ENCODE measurements at places on chromosomes 11 and 22.

DNA sequence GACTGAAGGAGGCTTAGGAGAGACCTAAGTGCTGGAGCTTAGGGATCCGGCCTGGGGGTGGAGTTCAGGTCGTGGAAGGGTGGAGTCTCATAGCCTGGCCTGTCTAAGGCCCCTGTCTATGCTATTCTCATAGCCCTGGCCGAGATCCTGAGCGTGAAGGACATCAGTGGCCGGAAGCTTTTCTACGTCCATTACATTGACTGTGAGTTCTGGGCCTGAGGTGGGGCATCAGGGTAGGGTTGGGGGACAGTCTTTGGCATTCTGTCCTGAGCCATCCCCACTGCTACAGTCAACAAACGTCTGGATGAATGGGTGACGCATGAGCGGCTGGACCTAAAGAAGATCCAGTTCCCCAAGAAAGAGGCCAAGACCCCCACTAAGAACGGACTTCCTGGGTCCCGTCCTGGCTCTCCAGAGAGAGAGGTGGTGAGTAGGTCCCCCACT is 603 bp downstream of the KAT5 start:
- DNase-seq: no peak

GRCh38 chr11:21944577-21944976 is 248.3 kb upstream of the ANO5 start:
- DNase-seq: no peak

DNA sequence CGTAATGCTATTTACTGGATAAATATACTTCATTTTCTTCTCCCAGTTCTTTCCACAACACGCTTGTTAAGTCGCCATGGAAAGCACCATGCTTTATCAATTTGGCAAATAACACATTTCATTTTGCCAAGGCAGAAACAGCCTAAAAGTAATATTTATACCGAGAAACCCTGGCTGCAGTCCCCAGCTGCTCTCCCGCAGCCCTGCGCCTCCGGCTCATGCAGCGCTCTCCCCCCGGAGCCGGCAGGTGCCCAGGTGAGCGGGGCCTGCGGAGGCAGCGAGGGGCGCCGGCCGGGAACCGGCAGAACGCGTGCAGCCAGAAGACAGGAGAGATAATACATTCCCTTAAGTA is 681 bp upstream of the ARHGEF12 start:
- peak; percentile 35 for DNase-seq

DNA sequence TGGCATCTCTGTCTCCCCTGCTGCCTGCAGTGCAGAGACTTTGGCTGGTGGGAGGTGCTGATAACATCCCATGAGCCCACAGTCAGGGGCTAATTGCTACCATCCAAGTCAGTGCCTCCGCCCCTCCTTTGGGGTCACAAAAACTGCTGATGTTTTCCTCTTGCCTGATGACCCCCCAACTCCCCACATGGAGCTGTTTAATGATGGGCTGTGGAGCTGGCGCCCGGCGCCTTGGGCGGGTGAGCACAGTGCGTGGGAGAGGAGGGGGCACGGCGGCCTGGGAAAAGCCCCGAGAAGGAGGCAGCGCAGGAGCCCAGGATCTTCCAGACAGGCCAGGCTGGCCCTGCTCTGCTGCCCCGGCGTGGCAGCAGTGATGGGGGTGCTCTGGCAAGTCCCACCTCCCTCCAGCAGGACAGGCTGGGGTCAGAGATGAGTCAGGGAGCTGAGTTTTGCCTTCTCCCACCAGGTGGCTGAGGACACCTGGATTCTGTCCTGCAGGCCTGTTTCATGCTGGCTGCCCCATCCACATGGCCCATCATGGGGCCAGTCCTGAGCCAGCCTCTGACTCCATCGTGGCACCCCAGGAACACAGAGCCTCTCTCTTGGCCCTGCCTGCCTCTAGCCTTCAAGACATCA is 43.8 kb downstream of the NECTIN1 start:
- no peak for DNase-seq

- peak; percentile 39 for DNase-seq
These were observed 22.1 kb upstream of the RRAS2 start for GRCh38 chr11:14380947-14381561.

- DNase-seq: peak; percentile 20
These were observed 28.9 kb downstream of the THOC5 start for GRCh38 chr22:29524442-29525191.

GRCh38 chr11:46281371-46281831 is 3.9 kb downstream of the CREB3L1 start:
- no peak for DNase-seq

GRCh38 chr11:133600786-133601185 is 68.5 kb upstream of the OPCML start:
- no peak for DNase-seq

- DNase-seq: no peak
These were observed 154.4 kb downstream of the SBF2 start for GRCh38 chr11:10139656-10140055.

GRCh38 chr22:31128156-31128555 is 5.4 kb downstream of the INPP5J start:
- DNase-seq: no peak

GRCh38 chr22:43740587-43741270 is 71.4 kb downstream of the EFCAB6 start:
- no peak for DNase-seq

DNA sequence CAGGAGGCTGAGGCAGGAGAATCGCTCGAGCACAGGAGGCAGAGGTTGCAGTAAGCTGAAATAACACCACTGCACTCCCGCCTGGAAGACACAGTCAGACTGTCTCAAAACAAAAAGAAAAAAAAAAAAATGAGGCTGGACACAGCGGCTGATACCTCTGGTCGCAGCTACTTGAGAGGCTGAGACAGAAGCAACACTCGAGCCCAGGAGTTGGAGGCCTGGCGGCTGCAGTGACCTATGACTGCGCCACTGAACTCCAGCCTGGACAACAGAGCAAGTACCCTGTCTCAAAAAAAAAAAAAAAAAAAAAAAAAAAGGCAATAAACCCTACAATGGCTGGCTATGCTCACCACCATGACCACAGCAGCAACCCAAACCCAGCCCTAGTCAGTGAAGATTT is 11.0 kb downstream of the NAP1L4 start:
- DNase-seq: no peak

- DNase-seq: no peak
These were observed 317.1 kb downstream of the NTM start for GRCh38 chr11:131687291-131688047.

- peak; percentile 67 for DNase-seq
These were observed 44.2 kb upstream of the TTLL12 start for GRCh38 chr22:43230971-43231723.

DNA sequence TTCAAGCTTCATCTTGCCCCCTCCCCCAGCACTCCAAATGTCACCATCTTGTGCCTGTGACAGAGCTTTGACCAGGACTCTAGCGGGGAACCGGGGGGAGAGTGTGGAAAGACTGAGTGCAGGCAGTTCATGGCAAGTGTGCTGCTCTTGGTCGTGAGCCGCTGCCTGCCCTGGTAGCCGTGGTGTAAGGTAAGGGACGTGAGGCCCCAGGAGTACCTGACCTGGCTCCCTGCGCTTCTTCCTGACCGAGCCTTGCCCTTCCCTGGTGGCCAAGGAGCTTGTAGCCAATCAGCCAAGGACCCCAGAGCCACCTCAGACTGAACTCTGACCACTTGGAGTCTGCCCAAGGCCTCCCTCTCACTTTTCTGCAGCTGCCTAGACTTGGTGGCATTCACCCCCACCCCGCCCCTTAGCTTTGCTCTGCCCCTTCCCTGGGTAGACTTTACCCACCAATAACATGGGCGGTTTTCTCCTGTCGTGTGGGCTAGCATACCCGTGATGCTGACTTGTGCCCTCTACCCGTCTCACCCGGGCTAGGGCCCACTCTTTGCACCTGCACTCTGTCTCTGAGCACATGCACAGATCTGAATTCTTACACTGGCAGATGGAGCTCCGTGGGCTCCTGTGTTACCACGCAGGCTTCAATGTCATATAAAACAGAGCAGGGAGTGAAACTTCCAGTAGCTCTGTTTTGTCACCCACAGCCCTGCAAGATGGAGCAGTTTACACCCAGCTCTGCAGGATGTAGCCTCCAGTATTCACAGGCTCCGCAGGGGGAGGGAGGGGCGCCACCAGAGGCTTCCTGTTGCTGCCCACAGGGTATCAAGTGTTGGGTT is 1.5 kb downstream of the DGKZ start:
- no peak for DNase-seq

- DNase-seq: no peak
These were observed 60.7 kb downstream of the LRRC32 start for GRCh38 chr11:76609736-76610370.

DNA sequence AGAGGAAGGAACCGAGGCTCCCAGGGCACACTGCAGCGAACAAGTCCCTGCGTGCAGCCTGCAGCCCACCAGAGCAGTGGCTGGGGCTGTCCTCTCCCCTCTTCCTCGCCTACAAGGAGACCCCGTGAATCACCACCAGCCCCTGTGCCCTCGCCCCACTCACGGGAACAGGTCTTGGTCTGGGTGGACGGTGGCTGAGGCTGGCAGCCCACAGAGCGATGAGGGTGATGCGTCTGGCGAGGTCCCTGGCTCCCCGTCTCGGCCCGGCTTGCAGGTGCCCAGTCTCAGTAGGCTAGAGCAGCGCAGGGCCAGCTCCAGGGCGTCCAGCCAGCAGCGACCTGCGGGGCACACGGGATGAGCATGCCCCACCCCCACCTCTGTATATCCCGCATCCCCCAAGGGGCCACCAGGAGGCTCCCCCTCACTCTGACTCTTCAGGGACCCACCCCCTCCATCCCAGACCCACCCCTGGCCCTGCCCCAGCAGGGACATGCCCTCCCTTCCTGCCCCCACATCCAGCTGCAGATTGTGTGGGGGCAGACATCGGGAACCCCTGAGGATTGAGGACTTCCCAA is 50.5 kb upstream of the CARS1 start:
- no peak for DNase-seq

GRCh38 chr11:67614730-67615714 is 8.3 kb downstream of the NDUFV1 start:
- peak; percentile 62 for DNase-seq

GRCh38 chr11:88414981-88415413 is 77.5 kb upstream of the CTSC start:
- no peak for DNase-seq

- DNase-seq: no peak
These were observed 61.4 kb upstream of the CHRM4 start for GRCh38 chr11:46452918-46453517.

- DNase-seq: no peak
These were observed 165.6 kb downstream of the SHANK2 start for GRCh38 chr11:71086687-71087258.

DNA sequence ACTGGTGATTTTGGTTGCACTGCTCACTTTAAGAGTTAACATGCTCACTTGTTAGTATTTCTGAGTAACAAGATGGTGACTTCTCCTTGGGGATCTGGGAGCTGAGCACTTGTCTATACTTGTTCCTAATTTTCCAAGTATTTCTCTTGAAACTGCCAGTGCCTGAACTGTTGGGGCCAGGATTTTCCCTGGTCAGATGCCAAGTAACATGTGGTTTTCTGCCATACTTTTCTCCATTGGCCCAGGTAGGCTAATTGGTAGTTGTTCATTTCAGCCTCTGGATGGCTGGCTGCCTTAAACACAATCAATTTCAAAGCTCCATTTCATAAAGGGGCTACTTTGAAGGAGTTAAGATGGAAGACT is 35.0 kb downstream of the RNF141 start:
- no peak for DNase-seq

DNA sequence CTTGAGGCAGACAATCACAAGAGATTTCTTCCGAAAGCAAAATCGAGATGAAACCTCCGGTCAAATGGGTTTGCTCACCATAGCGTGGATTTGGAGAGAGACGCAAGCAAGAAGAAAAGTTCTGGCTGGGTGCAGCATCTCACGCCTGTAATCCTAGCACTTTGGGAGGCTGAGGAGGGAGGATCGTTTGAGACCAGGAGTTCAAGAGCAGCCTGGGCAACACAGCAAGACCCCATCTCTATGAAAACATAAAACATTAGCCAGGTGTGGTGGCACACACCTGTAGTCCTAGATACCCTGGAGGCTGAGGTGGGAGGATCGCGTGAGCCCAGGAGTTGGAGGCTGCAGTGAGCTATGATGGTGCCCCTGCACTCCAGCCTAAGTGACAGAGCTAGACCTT is 24.4 kb downstream of the MN1 start:
- no peak for DNase-seq

DNA sequence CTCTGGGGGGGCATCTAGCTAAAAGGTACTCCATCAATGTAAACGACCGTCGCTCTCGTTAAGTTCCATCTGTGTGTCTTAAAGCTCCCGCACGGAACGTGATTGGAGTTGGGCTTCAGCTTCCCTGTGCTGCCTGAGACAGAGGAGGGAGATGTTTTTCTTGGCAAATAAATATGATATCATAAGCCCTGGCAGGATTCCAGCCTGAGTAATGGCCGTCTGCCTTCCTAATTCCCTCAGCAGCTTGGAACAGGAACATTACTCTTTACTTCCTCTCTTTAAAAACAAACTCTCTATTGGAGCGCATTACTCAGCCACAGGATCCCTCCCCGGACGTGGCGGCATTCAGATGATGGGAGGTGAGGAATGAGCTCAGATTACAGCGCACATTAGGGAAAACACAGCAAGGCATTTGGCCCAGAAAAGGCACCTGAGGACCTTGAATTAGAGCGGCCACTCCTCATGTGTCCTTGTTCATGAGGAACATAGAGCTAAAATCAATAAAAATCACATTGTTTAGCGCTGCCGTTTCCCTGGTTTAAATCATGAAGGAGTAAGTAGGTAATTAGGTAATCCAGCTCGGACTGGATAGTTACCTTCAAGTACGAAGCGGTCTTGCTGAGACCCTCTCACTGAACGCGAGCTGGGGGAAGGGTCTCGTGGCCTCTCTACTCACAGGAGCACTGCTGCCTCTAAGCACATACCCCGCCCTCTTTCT is 230.4 kb downstream of the ST3GAL4 start:
- DNase-seq: no peak

DNA sequence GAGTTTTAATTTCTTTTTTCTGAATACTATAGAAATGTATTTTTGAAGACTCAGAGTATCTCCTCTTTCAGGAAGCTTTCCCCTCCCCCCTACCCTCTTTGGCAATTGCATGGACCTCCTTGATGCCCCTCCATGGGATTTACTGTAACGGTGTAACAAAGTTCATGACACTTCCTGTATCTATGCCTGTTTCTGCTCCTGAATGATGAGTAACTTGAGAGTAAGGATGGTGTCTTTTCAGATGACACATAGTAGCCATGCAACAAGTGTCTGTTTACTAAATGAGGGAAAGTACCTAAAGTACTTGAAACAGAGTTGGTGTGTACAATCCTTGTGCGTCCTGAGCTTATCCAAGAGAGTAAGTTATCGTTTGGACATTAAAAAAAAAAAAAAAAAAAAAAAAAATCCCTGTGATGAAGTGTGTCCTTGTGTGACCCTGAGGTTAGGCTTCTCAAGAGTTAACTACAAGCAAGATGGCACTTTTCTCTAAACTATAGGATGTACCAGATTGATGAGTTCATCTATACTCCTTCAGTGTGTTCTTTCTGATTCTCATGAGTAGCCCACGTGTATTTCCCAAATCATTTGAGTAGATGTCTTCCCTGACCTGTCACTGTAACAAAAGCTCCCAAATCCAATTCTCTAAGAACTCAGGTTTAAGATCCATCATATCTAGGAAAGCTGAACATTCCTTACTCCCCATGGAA is 7.4 kb downstream of the ETS1 start:
- no peak for DNase-seq

- peak; percentile 61 for DNase-seq
These were observed 268.4 kb downstream of the ETS1 start for GRCh38 chr11:128318856-128319474.

GRCh38 chr11:119918347-119918746 is 189.3 kb upstream of the NECTIN1 start:
- DNase-seq: no peak

- no peak for DNase-seq
These were observed 16.7 kb upstream of the ALDH3B2 start for GRCh38 chr11:67691149-67691548.

GRCh38 chr11:124834526-124835180 is 30.6 kb upstream of the ROBO3 start:
- DNase-seq: no peak
